ENCODE measurements at places on chromosomes 5 and 9. TPM values are rescaled to one million over a fixed set of nuclear protein-coding genes. Genes with fewer than 3 reads are reported as not detected.

The CDC20B gene
- total RNA-seq: not detected

The HEMGN gene
- total RNA-seq: not detected

The IL3 gene
- not detected for total RNA-seq

The GALNT12 gene
- 5.1 TPM for total RNA-seq

The CCL28 gene
- not detected for total RNA-seq

The NMUR2 gene
- 0.14 TPM for total RNA-seq

The CDO1 gene
- total RNA-seq: not detected

The PNPLA7 gene
- total RNA-seq: 0.61 TPM

The PCDHGA4 gene
- total RNA-seq: 0.19 TPM
